Placental epithelial cell (primary cell): ENCODE measurements at places on chromosomes 3 and 15. TPM values are rescaled to one million over a fixed set of nuclear protein-coding genes. Genes with fewer than 3 reads are reported as not detected.

Gene CCDC33
- 0.54 and 1.6 TPM in 2 replicates for total RNA-seq

Gene CSPG5
- 0.33 and 1.6 TPM in 2 replicates for total RNA-seq

Gene STAC
- total RNA-seq: 0.11 and 0.79 TPM in 2 replicates

Gene GOLGA8O
- total RNA-seq: 0.43 TPM in 1 of 2 replicates, not detected in the other

Gene LAMB2
- 184 and 515 TPM in 2 replicates for total RNA-seq

Gene CHDH
- under 0.01 and 0.76 TPM in 2 replicates for total RNA-seq

Gene SLC2A2
- 0.11 TPM in 1 of 2 replicates, not detected in the other for total RNA-seq
